Upper lobe of right lung (tissue), 1 donor: ENCODE measurements at places on chromosomes 3 and 15. TPM values are rescaled to one million over a fixed set of nuclear protein-coding genes. Genes with fewer than 3 reads are reported as not detected.

- DNase-seq, result no peak
These were observed 70.7 kb downstream of the WNT5A start for GRCh38 chr3:55416331-55416821.

GRCh38 chr15:48579945-48580671 is 65.4 kb downstream of the FBN1 start:
- DNase-seq, result no peak

DNA sequence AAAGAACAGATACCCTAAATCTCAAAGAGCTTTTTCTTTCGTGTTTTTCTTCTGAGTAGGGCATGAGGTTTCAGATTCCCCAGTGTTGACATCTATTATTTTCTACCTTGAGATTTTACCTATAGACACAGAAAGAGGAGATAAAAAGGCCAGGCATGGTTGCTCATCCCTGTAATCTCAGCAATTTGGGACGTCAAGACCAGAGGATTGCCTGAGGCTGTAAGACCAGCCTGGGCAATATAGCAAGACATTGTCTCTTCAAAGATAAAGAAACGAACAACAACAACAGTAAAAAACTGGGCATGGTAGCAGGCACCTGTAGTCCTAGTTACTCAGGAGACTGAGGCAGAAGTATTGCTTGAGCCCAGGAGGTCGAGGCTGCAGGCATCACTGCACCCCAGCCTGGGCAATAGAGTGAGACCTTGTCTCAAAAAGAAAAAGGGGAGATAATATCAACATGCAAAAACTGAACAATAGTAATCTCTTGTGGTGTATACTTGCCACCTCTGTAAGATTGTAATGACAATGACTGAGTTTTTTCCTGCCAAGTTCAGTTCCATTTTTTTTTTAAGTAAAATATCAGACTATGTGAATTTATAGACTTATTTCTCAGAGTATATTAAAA is 71.3 kb downstream of the MBNL1 start:
- DNase-seq, result no peak

DNA sequence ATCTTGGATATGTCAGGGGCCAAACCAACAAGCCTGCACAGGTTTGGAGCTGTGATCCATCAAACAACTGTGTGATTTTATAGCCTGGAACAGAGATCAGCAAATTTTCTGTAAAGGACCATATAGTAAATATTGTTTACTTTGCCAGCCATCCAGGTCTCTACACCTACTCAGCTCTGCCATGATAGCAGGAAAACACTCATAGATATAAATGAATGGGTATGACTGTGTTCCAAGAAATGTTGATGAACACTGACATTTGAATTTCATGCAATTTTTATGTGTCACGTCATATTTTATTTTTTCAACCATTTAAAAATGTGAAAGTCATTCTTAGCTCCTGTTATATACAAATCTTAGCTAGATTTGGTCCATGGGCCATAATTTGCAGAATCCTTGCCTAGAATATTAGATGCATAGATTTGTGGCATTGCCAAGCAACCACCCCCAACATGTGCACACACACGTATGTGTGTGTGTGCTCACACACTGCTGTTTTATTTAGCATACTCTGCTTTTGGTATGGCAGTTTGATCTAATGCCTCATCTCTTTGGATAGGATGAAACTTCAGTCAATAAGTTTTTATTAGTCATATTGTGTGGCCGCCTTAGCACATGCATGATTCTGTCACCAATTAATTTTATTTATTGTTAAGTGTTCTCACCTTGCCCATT is 6.4 kb downstream of the ATXN7 start:
- DNase-seq, result no peak

GRCh38 chr3:117252208-117252607 is 542.6 kb downstream of the TUSC7 start:
- no peak for DNase-seq

DNA sequence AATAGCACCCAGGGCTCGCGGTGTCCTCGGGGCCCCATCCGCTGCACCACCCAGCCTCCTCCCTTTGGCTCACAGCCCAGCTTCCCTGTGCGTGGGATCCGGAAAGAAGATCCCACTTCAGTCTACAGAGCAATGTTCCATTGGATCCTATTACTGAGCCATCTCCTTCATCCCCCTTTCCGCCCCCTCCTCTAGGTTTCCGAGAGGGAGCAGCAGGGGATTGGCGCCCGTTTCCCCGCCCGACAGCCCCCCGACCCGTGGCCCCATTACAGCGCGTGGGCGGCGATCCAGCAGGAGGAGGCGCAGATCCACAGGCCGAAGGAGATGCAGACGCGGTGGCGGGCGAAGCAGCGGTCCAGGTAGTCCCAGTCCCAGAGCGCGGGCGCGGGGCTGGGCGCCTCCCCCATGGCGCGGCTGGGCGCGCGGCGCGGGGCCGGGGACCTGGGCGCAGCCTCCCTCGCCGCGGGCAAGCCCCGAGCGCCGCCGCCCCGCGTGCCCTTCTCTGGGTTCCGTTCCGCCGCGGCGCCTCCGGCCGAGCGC is 340 bp downstream of the TMEM44 start:
- DNase-seq, result peak; percentile 73

Gene TTC23
- total RNA-seq, result 19.1 TPM
